ENCODE measurements at places on chromosomes 7 and 10.
A peak's percentile ranks its signal among the peaks of the same experiment; 100 is the strongest.

DNA sequence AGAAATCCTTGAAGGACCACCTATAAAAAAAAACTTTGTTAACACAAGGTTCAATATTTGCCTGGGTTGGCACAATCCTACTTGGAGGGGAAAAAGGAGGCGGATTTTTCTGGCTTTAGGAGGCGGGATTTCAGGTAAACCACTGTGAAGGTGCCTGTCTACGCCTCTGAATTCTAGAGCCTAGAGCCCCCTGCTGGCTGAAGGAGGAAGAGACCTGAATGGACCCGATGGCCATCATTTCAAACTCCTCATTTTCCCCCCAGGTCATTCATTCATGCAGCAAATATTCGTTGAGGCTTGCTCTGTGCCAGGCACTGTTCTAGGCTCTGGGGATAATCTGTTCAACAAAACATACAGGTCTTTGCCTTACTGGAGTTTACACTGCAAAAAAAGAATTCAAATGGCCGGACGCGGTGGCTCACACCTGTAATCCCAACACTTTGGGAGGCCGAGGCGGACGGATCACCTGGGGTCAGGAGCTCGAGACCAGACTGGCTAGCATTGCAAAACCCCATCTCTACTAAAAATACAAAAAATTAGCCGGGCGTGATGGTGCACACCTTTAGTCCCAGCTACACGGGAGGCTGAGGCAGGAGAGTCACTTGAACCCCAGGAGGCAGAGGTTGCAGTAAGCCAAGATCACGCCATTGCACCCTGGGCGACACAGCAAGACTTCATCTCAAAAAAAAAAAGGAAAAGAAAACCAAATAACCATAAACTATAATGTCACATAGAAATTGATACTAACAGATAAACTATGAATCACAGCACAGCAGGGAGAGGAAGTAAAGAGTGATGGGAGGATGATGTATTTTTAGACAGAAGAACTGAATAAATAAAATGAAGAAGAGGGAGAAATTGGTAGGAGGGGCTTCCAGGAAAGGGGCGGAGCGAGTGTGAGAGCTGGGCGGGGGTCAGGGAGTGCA, 90.1 kb upstream of the NFE2L3 start:
- DNase-seq: no peak

GRCh38 chr7:51175316-51175991, 141.2 kb downstream of the COBL start:
- no peak for DNase-seq

DNA sequence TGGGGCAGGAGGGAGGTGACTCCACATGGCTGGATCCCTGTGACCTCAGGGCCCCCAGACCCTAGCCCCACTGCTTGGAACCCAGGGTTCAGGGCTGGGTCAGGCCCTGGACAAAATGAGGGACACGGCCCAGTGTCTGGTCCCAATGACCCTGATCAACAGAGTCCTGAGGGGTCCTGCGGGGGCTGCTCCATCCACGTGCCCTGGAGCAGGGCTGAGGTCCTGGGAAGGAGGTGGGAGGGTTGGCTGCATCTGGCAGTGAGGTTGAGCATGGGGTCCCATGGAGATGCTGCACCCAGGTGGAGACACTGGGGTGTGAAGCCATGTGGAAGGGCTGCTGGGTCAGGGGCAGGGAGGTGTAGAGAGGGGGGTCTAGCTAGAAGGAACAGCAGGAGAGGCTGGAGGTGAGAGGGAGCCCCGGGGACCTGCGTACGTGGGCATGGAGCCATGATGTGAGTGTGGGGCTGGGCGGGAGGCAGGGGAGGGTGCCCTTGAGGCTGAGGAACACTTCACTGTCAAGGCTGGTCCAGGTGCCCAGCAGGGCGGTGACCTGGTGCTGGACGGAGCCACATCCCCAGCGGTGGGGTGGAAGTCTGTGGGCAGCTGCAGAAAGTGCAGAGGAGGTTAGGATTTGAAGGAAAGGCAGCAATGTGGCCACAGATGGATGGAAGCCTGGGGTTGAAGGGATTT, 604 bp downstream of the SCART1 start:
- no peak for DNase-seq

DNA sequence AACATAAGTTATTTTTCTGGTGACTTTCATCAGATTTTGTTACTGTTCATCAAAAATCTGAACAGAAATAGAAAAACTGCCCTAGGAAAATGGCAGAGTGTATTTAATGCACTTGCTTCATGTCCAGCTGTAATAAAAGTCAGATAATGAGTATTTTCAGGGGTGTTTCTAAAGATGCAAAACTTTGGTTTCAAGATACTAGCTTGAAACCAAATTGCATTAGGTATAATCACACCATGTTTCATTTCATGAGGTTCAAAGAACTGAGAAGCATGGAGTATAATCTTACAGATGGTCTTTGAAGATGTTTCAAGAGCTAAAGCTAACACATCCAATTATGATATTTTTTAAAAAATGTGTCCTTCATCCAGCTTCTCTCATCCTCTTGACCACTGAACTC, 128.9 kb downstream of the NRCAM start:
- no peak for DNase-seq

DNA sequence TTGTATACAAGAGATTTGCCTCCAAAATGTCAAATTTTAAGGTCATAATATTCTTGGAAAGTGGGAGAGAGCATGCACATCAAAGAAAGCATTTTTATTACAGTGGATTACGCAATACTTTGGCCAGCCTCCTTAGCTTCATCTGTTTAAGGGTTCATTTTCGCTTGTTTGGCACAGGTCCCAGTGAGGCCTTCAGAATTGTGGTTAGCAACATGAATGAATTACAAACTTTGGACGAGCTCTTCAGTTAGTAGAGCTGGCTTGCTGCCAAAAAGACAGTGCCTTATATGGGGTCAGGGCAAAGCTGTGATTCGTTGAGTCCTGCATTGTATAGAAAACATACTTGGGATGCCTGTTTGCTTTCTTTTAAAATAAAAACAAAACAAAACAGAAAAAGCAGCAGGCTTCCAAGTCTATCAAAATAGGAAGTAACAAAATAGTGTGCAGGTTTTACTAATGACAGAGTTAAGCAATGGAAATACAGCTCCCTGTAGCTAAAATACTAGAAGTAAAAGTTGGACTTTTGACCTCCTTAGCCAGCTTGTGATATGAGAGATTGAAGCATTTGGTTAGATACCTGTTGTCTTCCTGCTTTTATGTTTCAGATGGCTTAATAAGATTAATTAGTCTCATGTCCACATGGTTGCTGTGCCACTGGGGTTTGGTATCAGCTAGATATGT, 190.8 kb downstream of the MLLT10 start:
- DNase-seq: peak; percentile 82

- DNase-seq: no peak
Measured at GRCh38 chr10:106336874-106337273, 827.6 kb downstream of the SORCS1 start.

- DNase-seq: no peak
Measured at GRCh38 chr7:29194594-29195427, at the start of gene CHN2. TSS of gene CHN2 (plus strand) at chr7:29194775.

- DNase-seq: no peak
Measured at GRCh38 chr7:13945670-13946069, 43.8 kb downstream of the ETV1 start.

DNA sequence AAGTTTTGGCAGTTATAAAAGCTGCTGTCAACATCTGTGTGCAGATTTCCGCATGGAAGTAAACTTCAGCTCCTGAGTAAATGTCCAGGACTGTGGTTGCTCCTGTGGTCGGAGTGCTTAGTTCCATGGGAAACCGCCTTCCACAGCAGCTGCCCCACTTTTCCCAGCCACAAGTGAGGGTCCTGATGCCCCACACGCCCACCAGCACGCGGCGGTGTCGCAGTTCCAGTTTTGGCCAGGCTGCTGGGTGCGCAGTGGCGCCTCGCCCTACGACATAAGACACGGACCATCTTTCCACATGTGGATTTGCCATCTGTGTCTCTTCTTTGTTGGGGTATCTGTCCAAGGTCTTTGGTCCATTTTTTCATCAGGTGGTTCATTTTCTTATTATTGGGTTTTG, 167.1 kb downstream of the DIP2C start:
- DNase-seq: no peak

GRCh38 chr7:2643386-2644219, 11.8 kb downstream of the TTYH3 start:
- no peak for DNase-seq

All from SIG-M5 (cell line).